WTC11 (cell line): ENCODE measurements at places on chromosomes 16 and 17.
A peak's percentile ranks its signal among the peaks of the same experiment; 100 is the strongest.

GRCh38 chr17:63082273-63082861, 116.3 kb downstream of the TANC2 start:
- no peak overlapping the region for H3K27ac ChIP-seq
- no peak overlapping the region for H3K4me3 ChIP-seq
- H3K36me3 ChIP-seq, result peaks cover 5% of the 10 kb centered on the region
- H3K4me1 ChIP-seq, result peaks cover under 1% of the 10 kb centered on the region; the same call in 1 of the 2 replicates
- no peak for DNase-seq

DNA sequence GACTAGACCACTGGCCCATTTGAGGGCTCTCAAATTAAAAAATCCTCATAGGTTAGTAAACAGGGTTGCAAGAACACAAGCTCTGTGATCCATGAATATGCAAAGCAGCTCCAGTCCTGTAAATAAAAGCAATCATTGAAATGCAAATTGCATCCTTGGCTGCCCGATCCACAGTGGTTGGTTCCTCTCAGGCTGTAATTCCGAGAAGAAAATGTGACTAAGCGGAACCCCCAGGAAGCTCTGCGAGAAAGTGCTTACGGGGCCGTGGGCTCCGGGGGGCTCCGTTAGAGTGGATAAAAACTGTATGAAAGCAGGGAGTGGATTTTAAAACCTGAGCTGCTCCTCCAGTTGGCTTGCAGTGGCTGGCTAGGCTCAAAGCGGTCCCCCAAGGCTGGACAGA, 2.5 kb downstream of the GPRC5B start:
- peaks cover 17% of the 10 kb centered on the region for H3K36me3 ChIP-seq
- H3K4me3 ChIP-seq, result peak overlapping the region; percentile 81
- peaks cover 19% of the 10 kb centered on the region for H3K27me3 ChIP-seq
- H3K27ac ChIP-seq, result peak overlapping the region; percentile 97
- DNase-seq, result peak; percentile 48

DNA sequence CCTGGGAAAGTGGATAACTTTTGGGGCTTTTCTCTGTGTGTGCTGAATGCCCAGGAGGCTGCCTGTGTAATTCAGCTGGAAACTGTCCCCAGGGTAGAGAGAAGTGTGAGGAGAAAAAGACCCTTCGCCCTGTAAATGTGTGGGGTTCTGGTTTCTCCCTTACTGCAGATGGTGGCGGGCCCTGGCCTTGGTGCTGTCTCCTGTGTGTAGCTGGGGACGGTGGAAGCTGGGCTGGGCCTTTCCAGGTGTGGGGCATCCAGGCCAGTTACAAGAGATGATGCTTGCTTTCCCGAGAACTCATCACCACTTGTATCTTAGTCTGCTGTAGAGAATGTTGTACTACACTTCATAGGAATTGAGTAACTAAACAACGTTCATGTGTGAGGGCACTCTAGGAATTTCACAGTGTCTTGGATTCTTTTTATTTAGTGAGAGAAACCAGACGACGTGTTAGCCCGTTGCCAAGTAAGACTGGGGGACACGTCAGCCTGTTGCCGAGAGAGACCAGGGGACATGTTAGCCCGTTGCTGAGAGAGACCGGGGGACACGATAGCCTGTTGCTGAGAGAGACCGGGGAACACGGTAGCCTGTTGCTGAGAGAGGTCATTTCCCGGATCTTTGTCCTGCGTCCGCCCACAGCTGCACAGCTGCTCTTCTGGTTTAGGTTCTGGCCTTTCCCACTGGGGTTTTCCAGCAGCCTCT, 43.1 kb downstream of the TBCD start:
- peaks cover 34% of the 10 kb centered on the region for H3K36me3 ChIP-seq
- no peak for DNase-seq
- no peak overlapping the region for H3K4me3 ChIP-seq
- no peaks in the 10 kb centered on the region for H3K27me3 ChIP-seq

DNA sequence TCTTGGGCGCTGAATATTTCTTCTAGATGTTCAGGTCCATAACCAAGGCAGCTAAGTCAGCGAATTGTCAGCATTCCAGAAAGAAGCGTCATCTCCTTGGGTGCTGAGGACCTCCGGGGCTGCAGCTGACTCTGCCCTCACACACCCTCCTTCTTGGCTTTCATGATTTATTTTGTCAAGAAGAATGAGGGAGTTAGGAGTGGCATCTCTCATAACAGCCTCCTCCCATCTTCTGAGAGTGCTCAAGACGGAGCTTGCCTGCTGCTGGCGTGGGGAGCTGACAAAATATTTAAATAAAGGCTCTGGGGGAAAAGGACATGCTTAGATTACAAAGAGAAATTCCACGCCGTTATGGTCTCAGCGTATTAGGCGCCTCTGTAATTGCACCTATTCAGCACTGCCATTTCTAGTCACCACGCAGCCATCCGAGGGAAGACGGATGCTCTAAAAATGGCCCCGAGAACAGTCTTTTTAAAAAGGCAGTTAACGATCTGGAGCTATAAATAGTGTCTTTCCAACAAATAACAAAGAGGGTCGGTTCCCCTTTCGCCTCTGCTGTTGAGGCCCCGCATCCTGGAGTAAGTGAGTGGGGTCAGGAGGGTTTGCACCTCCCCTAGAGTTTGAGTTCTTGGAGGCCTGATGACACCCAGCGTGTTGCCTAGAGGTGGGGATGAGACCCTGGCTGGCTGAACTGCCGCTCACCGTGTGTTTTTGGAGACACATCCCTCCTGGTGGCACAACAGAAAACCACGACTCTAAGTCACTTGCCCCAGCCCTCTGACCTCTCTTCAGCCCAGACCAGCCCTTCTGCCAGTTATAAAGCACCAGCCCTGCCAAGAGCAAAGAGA, 187.0 kb downstream of the CCDC182 start:
- no peak overlapping the region; the same call in 1 of the 2 replicates for H3K27ac ChIP-seq
- no peaks in the 10 kb centered on the region for H3K36me3 ChIP-seq

DNA sequence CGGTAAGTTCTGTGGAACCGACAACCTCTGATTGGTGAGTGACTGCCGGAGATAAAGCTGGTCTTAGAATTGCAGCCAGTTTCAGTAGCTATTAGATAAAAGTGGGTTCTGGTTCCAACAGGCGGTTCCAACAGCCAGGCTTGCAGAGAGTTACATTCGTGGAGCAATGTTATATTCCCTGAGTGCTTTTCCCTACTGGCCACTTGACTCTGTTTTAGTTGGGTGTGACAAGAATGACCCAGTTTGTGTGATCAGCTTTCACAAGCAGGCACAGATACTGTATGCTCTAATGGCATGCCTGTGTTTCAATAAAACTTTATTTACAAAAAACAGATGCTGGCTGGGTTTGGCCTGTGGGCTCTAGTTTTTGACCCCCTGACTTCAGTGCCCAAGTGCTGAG, 196.6 kb downstream of the SNX29 start:
- no peaks in the 10 kb centered on the region for H3K36me3 ChIP-seq
- no peak for DNase-seq
- H3K27me3 ChIP-seq, result no peaks in the 10 kb centered on the region
- H3K27ac ChIP-seq, result no peak overlapping the region

- no peaks in the 10 kb centered on the region for H3K36me3 ChIP-seq
- H3K4me1 ChIP-seq, result peaks cover 52% of the 10 kb centered on the region
- peak overlapping the region; percentile 13 for H3K4me3 ChIP-seq
- peak overlapping the region; percentile 41 for H3K27ac ChIP-seq
- no peaks in the 10 kb centered on the region; the same call in 1 of the 2 replicates for H3K27me3 ChIP-seq
Observed at GRCh38 chr17:48003417-48004151, 32.7 kb downstream of the CDK5RAP3 start.

GRCh38 chr16:79298894-79299799, 301.4 kb downstream of the MAF start:
- peaks cover 65% of the 10 kb centered on the region for H3K4me1 ChIP-seq
- peak; percentile 49 for DNase-seq
- no peaks in the 10 kb centered on the region; the same call in none of the 2 replicates for H3K27me3 ChIP-seq
- peak overlapping the region; percentile 99 for H3K27ac ChIP-seq

- H3K27me3 ChIP-seq, result 0 out of 2 replicates have a peak, but pooled peaks cover 3% of the 10 kb centered on the region
- H3K4me3 ChIP-seq, result no peak overlapping the region
- H3K4me1 ChIP-seq, result no peaks in the 10 kb centered on the region
Observed at GRCh38 chr16:28009586-28010373, 53.7 kb downstream of the GSG1L start.
